Upper lobe of right lung (tissue), 1 donor: ENCODE measurements at places on chromosomes 7 and 10.

- DNase-seq: no peak
Measured at GRCh38 chr10:6607778-6608177, 27.7 kb upstream of the PRKCQ start.

DNA sequence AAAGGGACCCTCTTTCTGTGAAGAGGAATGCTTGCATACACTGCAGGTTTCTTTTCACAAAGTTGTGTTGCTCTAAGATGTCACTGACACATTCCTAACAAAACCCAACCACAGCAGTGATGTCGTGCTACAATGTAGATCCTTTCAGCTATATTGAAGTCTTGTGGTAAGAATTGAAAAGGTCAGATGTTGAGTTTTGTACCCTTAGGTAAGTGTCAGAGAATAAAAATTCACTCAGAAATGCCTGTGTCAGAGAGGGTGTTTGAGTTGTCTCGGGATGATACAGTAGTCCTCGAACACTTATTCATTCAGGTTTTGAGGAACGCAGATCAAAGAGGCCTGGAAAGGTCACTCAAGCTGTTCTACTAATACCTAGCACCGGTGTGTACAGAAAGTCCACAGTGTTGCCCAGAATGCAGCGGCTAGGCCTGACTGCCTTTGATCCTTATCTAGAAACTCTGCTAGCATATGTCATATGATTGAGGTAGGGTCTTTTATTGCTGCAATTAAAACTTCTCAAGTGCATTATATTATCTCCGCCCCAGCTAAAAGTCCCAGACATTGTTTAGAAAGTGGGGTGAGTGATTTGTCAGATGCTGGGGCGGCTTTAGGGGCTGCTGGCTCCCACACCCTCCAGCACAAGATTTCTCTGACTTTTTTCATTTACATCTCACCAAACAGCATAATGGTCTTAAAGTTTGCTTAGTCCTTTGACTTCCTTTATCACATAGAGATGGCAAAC lies 26.0 kb downstream of the RNF32 start:
- no peak for DNase-seq

DNA sequence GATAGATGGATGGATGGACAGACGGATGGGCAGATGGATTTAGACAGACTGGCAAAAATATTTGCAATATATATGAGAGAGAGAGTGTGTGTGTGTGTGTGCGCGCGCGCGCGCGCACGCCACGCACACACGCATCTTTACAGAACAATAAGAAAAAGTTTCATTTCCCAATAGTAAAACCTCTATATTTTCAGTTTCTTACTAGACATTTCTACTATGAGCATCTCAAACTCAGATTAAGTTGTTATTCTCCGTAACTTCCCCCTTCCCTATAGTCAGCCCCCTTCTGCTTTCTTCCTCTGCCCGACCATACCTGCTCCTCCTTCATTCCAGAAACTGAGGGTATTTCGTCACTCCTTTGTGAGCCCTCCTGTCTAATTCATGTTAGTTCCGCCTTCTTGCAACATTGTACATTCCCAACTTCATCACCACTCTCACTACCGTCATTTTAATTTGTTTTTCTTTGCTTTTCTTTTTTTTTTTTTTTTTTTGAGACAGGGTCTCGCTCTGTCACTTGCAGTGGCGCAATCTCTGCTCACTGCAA lies 154.4 kb upstream of the SH2B2 start:
- DNase-seq: no peak

DNA sequence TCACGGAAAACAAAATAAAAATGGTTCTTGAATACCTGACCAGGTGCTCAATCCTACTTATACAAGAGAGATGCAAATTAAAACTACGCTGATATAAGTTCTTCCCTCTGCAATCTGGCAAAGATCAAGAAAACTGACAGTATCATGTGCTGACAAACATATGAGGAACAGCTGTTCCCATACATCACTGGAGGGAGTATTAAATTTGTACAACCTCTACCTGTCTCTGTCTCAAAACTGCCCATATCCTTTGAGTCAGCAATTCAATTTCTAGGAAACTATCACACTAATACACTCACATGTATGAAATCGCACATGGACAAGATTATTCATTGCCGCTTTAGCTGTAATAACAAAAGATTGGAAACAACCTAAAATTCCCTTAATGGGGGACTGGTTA lies 11.0 kb upstream of the IL6 start:
- DNase-seq: no peak

DNA sequence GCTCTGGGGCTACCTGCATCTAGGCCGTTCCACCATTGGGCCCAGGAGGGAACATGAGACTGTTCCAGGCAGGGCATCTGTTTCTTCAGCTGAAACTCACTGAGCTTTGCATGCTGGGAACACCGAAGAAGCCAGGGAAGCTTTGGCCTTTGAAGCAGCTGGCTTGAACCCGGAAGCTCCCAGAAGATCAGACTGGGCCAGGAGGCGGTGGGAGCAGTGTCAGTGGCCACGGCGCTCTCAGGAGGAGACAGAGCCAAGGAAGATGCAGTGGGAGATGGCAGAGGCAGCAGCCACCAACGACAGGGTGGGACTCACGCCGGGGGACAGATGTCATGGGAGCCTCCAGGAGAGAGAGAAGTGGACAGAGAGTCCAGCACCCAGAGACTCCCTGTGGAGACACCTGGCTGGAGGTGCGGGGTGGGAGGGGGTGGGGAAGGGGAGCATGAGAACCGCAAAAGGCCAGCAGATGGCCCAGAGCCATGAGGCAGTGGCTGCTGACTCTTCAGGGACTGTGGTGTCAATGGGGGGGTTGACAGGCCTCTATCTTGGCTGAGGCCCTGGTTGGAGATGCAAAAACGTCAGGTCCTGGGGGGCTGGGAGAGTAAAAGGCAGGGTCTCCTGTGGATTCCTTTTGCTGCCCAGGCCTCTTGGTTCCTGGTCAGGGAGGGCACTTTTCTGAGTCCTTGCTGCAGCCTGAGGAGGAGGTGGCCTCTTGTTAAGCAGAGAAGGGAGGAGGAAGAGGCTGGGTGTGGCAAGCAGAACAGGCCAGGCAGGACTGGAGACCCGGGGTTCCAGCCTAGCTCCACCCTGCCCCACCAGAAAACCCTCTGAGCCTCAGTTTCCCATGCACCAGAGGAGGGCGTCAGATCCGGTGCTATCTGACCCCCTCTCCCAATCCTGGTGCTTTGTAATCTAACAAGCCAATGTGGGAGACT lies 6.3 kb upstream of the AQP1 start:
- no peak for DNase-seq

GRCh38 chr7:36036590-36036989 lies 116.5 kb upstream of the EEPD1 start:
- no peak for DNase-seq

GRCh38 chr10:91758303-91759146 lies 39.7 kb upstream of the TNKS2 start:
- no peak for DNase-seq

GRCh38 chr10:113178771-113179170 lies 228.7 kb downstream of the TCF7L2 start:
- DNase-seq: no peak

DNA sequence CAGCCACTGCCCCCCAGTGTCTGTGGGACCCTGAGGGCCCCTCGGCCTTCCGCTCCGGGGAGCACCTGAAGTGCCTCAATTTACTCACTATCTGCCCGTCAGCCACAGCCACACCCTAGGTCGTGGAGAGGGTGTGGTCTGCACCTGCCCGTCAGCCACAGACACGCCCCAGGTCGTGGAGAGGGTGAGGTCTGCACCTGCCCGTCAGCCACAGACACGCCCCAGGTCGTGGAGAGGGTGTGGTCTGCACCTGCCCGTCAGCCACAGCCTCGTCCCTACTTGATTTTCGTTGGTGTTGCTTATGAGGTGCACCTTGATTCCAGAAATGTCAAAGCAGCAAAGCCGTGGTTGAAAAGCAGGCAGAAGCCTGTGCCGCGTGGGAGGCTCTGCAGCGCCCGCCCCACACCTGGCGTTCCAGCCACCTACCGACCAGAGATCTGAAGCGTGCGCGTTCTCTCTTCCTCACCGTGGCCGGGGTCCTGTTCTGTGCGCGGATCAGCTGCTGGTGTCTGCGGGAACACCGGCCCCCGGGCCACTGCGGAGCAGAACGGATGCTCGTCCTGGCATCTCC lies 101.6 kb downstream of the DYNC2I1 start:
- DNase-seq: peak; percentile 88

GRCh38 chr10:44958898-44959246 lies 730 bp upstream of the RASSF4 start:
- no peak for DNase-seq

- no peak for DNase-seq
Measured at GRCh38 chr10:43905512-43906236, 257.0 kb upstream of the ZNF32 start.

DNA sequence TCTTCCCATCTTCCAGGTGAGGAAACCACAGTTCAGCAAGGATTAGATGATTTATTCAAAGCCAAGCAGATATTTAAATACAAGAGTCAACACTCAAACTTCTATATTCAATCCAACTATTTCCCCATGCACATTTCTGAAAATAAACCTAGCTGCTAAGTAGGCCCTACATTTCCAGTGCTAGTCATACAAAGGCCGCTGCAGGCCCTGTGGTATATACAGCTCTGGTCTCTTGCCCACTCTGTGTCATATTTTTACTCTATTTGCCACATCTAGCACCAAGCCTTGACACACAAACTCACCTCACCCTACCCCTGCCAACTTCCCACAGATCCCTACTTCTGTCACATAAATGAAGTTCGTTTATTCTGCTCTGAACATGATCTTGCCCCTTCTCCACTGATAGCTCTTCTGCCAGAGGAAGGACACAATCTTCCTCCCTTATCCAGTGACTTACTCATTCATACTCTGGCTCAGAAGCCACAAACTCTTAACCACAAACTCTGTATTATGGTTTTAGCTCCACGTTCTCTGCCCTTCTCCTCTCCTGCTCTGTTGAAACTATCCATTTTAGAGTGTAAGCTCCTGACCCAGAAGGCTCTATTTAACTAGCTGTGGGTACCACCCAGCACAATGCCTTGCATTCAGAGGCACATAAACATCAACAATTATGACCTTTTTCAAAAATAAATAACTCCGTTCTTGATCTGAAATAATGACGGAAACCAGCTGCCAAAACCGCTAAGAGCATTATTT lies 180.7 kb downstream of the CPEB3 start:
- DNase-seq: no peak

DNA sequence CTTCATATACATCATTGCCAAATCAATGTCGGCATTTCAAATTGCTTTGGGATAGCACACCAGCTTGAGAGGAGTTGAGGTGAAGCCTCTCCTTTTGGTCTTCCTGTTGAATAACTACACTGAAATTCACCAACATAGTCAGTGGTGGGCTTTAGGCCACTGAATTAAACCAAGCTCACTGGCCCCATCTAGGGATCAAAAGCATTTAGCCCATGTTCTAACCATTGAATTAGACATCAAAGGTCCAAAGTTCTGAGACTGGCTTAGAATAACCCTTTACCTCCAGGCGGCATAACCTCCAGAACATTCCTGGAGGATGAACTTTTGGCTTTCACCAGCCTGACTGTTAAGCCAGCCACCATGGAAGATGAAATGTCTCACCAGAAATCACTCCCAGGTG lies 54.6 kb downstream of the BPGM start:
- DNase-seq: no peak

DNA sequence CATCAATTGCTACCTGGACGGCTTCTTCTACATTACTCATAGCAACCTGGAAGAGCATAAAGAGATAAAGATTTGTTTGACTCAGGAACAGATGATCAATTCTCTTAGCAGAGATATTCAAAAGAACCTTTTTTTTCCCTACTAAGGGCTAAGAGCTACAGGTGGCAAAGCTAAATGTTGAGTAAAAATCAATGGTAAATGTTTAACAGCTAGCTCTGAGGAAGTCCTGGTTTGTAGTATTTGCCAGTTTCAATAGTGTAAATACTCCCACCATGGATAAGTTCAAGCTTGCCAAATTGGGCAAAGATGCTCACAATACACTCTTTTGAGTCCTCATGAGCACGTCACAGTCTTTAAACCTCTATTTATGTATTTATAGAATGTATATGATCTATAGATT lies 64.0 kb downstream of the AKR1E2 start:
- DNase-seq: no peak
